ENCODE measurements at places on chromosomes 5 and 9. TPM values are rescaled to one million over a fixed set of nuclear protein-coding genes. Genes with fewer than 3 reads are reported as not detected.

Gene PLPP6
- total RNA-seq, result 7.0 TPM

Gene SLC23A1
- total RNA-seq, result 35.5 TPM

Gene MEF2C
- total RNA-seq, result 5.1 TPM

Gene HSDL2
- total RNA-seq, result 83.8 TPM

Gene PAEP
- total RNA-seq, result not detected

Gene LCN15
- not detected for total RNA-seq

GRCh38 chr5:159319363-159319762 is 10.9 kb downstream of the IL12B start:
- DNase-seq, result no peak

DNA sequence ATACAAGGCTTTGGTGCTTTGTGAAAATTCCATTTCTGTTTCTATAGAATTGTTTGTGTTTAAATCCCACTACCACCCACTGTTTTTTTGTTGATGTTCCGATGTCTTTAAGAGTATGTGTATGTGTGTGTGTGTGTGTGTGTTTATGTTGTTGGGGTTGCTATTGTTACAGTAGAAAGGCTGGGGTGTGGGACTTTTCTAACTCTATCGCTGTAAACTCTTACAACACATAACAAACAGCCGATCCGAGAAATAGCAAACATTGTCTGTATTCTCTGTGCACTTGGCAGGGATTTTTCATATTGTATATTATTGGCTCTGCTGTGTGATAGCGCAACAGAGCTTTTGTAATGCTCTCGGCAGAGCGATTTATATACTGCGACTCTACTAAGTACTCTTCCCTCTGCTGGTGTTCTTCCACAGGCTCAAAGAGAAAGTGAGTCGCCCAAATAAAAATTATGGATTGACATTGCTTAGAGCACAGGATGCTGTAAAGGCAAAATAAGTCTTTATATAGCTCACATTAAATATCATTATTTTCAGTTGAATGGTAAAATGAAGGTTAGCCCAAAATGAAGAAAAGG is 492.2 kb upstream of the ARRDC3 start:
- DNase-seq, result no peak

DNA sequence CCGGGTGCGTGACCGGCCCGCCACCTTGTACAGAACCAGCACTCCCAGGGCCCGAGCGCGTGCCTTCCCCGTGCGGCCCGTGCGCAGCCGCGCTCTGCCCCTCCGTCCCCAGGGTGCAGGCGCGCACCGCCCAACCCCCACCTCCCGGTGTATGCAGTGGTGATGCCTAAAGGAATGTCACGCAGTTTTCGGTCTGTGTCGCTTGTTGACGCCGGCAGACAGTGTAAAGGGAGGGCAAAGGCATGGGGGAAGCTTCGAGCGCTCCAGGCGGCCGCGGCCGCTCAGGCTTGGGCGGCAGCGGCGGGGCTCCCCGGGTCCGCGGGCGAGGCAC is 1.3 kb downstream of the LRRC26 start:
- DNase-seq, result no peak

DNA sequence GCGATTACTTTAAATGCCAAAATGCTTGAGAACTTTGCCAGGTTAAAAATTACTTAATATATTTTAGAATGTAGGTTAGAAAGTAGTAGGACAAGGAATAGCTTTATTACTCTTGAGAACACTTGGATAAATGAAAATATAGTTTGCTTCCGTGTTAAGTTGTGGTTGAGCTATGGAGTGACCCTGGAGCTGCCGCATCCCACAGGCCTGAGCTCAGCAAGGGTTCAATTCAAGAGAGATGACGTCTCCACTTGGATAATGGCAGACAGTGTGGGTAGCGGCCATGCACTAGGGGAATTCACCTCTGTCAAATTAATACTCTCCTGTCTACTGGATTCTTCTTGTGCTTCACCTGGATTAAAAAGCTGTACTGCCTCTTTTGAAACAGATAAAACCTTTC is 105.0 kb downstream of the GAPVD1 start:
- no peak for DNase-seq

- peak; percentile 69 for DNase-seq
Observed at GRCh38 chr9:136629879-136630661, 32.6 kb upstream of the EGFL7 start.

GRCh38 chr9:4263591-4263990 is 36.3 kb downstream of the GLIS3 start:
- DNase-seq, result no peak

- DNase-seq, result no peak
Observed at GRCh38 chr5:179169836-179170235, 109.7 kb downstream of the ZNF354C start.
